CD4-positive, alpha-beta T cell treated with Interleukin-17A for 1 hour (primary cell): ENCODE measurements at places on chromosomes 5 and 9.

DNA sequence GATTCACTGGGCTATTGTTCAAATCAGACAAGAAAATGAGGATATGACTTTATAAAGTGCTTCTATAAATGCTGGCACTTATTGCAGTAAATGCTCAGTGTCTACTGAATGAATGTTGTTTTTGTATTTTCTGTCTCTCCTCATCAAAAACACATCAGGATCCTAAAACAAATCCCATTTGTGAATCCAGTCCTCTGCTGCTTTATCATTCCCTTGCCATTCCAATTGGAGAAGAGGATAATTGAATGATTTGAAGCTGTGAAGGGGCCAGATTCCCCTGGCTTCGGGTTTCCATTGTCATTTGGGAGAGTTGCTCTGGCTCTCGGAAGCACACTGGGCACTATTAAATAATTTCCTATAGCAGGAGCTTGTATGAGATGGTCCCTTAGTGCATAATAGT is 666.8 kb downstream of the ACTL7B start:
- DNase-seq: no peak

GRCh38 chr5:134171972-134172371 is 4.8 kb downstream of the SKP1 start:
- DNase-seq: no peak

- no peak for DNase-seq
Measured at GRCh38 chr5:124824637-124825158, 78.3 kb upstream of the ZNF608 start.

DNA sequence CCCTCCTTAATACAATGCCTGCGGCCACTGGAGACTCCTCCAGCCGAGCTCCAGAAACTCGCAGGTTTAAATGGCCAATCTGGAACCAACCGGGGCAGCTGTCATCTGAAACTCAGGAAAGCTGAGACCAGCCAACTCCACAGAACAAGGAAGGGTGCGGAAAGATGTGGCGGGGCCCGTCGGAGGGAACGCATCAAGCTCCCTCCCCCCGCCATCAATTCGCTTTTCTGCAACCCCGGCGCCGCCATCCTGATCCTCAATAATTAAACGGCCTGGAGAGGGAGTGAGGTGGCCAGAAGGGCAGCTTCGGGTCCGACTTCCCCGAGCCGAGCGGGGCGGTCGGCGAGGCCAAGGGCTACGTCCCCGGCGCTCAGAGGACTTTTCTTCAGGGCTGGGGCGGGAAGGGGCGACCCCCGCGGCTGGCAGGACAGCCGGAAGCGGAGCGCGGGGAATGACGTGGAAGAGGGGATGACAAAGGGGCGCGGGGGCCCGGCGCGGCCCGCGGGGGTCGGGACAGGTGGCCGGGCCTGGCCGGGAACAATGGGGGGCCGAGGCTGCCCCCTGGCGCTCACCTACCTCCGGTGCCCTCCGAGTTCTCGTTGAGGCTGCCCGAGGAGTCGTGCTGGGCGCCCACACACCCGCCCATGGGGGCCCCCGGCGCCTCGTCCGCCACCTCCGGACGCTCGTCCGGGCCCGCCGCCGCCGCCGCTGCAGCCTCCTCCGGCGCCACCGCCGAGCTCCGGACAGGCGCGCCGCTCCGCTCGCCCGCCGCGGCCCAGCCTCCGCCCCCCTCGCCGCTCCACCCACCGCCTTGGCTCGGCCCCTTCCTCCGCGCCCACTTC is at the start of gene UBTD2:
Gene UBTD2 (minus strand): TSS at position 745 of the 842 bp plus-strand sequence. CDS start 99 bp downstream, at position 646.
- peak; percentile 77 for DNase-seq

DNA sequence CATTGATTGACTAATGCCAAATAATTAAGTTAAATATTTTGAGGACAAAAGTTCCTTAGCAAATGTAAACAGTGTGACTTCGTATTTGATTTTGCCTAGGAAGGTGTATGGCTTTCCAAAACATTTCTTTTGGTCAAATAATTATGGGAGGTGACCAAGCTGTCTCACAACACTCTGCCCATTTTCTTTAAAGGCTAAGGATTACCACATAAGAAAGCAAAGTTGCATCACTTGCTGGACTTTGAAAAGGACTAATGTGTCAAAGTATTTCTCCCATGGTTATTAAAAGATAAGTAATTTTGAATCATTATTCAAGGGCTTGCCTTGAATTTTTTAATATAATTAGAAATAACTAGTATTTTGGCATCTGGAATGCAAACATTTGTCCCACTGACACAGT is 74.7 kb downstream of the HAPLN1 start:
- DNase-seq: no peak

- DNase-seq: no peak
Measured at GRCh38 chr5:113122053-113122452, 145.5 kb downstream of the DCP2 start.

- DNase-seq: peak; percentile 89
Measured at GRCh38 chr5:179060116-179061008, at the start of gene ZNF354C. TSS of gene ZNF354C (plus strand) at chr5:179060373. CDS start at chr5:179062069, 1,696 bp downstream.

- no peak for DNase-seq
Measured at GRCh38 chr9:23659346-23660006, 166.6 kb downstream of the ELAVL2 start.
